ENCODE measurements at places on chromosomes 6 and 20.

- no peak for DNase-seq
Observed at GRCh38 chr6:131787766-131788712, 19.8 kb upstream of the ENPP1 start.

DNA sequence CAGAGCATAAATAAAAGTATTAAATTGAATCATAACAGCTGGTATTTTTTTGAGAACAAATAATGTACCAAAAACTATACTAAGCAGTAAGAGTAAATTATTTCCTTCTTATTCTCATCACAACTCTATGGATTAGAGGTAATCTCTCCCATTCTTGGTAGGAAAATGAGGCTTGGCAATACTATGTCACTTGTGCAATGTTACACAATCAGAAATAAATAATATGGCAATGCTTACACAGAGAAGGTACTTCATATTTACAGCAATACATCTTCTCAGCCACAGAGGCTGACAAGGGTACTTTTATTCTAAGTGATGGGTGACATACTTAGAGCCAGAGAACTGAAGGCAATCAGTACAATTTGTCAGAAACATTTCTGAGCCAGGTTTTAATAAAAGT lies 3.9 kb downstream of the DST start:
- no peak for DNase-seq

DNA sequence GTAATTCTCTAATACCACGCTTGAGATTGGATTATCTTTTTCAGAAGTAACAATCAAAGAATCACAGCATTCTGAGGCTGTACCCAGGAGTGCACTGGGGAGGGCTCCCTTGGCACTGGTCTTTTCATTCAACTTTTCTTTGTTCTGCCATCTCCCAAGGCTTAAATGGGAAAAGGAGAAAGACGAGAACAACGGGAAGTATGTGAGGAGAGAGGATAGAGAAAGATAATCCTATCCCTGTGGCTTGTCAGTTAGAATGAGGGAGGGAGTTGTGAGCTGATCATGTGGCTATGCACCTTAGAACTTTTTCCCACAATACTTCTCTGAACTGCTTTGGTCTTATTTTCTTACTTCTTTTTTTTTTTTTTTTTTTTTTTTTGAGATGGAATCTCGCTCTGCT lies 83.1 kb downstream of the CAP2 start:
- no peak for DNase-seq

DNA sequence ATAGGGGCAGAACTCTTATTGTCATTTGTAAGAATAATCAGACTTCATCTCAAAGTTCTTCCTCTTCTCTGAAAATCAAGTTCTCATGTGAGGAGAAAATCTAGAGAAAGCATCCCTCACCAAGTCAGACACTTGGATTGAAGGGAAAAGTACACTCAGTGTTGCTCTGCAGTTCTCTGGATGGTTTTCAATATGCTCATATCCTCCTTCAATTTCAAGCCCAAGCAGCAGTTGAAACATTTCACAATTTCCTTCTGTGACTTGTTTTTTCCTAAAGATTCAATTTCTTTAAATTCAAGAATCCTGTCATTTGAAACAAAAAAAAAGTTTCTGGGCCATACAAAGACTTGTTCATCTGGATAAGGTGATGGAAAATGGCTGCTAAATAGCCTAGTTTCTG lies 140.2 kb upstream of the AHI1 start:
- no peak for DNase-seq

DNA sequence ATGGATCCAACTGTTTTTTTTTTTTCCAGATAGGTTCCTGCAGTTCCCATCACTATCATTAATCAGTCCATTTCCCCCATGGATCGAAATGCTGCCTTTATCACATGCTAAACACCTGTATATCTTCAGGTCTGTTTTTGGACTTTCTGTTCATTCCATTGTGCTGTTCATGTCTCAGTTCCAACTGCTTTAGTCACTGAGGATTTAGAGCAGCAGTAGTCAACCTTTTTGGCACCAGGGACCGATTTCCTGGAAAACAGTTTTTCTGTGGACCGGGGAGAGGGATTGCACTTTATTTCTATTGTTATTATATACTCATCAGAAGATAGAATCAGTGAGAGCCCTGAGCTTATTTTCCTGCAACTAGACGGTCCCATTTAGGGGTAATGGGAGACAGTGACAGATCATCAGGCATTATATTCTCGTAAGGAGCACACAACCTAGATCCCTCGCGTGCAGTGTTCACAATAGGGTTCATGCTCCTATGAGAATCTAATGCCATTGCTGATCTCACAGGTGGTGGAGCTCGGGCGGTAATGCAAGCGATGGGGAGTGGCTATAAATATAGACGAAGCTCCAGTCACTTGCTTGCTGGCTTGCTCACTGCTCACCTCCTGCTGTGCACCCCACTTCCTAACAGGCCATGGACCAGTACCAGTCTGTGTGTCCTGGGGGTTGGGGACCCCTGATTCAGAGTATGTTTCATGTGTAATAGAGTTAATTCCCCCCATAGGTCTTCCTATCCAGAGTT lies 46.0 kb downstream of the CAP2 start:
- DNase-seq, result no peak

DNA sequence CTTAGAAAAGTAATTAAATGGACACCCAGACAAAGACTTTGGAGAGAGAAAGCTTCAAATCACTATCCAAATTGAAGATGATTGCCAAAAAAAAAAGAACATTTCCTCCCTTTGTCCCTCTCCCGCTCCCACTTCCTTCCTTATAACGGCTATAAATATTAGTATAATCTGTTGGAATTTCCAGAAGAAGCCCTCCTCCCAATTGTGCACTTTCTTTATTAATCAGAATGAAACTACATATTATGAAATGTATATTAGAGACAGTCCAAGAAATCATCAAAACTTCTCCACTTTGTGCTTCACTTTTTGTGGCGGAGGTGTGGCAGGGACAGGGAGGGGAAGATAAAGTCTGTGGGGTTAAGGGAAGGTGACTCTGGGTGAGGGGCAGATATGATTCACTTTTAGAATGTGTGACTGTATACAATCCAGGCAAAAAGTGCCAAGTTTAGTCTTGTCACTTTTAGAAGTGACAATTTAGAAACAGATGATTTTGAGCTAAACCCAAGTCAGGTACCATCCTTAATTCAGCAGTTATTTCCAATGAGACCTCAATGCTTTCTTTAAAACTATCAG lies 195.0 kb upstream of the MARCKS start:
- no peak for DNase-seq

- DNase-seq, result no peak
Observed at GRCh38 chr6:44457596-44457995, 70.1 kb downstream of the CDC5L start.

- DNase-seq, result no peak
Observed at GRCh38 chr20:58941471-58941870, 39.6 kb upstream of the NELFCD start.

- no peak for DNase-seq
Observed at GRCh38 chr6:10569392-10570127, 48.4 kb downstream of the GCNT2 start.

- no peak for DNase-seq
Observed at GRCh38 chr6:72826037-72826436, 204.2 kb downstream of the KCNQ5 start.

- DNase-seq, result no peak
Observed at GRCh38 chr6:155832596-155832995, 377.0 kb upstream of the NOX3 start.

DNA sequence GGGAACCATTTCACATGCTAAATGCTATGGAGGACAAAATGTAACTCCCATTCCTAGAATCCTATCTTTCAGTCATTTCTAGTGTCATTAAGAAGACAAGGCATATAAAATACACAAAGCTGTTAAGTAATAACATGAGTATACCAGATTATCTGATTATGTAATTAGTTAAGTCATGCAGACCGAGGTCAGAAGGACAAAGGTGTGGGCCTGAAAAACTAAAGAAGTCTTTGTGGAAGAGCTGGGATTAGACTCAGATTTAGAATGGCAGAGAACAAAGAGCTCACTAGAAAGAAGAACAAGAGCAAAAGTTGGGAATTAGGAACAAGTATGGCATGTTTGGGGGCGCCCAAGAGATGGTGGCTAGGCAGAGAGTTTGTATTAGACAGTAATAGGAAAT lies 37.0 kb downstream of the EFHC1 start:
- DNase-seq, result no peak

GRCh38 chr20:38272398-38272797 lies 11.9 kb upstream of the KIAA1755 start:
- no peak for DNase-seq

GRCh38 chr20:19966840-19967239 lies 50.3 kb upstream of the NAA20 start:
- no peak for DNase-seq

GRCh38 chr20:8423482-8423881 lies 291.4 kb downstream of the PLCB1 start:
- DNase-seq, result no peak

DNA sequence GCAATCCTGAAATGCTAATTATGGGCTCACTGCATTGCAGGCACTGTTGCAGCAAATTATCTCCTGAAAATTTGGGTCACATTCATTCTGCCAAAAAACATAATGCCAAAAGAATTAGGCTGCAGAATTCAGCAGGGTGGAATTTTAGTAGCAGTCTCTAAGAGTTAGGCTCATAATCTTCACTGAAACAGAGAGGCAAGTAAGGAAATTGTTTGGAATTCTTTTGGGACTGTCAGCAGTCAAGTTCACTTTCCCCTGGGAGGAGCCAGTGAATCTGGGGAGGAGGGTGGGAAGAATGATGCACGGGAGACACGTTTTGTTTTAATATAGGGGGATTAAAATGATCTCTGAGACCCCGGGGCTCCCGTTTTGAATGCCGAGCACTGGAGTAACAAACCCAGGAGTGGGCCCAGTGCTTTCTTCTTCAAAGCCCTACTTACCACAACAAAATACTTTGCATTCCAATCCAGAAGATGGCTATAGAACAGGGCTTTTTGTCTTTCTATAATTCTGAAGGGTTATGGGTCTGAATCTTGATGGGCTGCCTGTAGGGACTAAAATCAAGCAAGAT lies 44.7 kb downstream of the SOBP start:
- no peak for DNase-seq

DNA sequence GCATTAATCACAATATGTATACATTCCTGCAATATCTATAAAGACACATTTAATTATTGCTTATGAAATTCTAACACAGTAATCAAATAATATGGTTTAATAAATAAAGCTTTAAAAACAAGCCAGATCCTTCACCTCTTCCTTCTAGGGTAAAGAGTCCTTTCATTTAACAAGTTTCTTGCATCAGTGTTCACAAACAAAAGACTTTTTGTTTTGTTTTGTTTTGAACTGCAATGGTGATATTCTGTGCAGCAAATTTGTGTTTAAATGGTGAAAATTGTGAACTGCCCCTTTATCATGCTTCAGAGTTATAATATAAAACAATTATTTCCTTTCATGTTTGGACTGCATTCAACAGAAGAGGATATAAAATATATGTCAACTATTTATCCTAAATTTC lies 177.3 kb downstream of the EPHA7 start:
- no peak for DNase-seq

GRCh38 chr6:138645976-138646640 lies 127.5 kb upstream of the CCDC28A start:
- no peak for DNase-seq

GRCh38 chr20:8223091-8223870 lies 91.2 kb downstream of the PLCB1 start:
- DNase-seq, result no peak

DNA sequence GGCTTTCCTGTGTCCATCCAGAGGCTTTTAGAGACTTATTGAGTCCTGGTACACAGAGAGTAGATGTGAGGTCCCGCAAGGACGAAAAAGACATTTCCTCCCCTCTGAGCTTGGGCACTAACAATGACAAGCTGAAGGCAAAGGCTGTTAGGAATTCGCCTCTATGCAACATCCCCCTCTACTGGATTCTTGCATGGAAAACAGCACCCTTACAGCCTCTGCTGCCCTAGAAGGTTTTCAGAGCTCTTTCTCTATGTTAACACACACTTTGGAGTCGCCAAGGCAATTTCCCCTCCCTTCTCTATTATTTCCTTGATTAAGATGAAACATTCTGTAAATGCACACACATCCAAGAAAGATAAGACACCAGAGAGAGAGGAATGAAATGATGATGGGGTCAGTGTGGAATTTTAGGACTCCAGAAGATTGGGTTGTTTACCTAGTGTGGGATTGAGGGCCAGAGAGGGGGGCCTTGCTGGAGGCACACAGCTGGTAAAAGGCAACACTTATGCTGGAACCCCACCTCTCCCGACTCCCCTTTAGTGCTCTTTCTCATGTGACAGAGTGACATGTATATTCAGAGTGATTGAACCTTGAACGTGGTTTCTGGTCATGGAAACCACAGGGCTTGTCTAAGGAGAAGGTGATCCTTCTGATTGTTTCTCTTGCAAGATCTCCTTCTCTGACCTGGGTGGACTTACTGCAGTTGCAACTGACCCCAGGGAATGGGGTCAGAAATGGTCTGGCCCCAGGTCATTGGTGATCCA lies 300.7 kb downstream of the CLIC5 start:
- peak; percentile 42 for DNase-seq

DNA sequence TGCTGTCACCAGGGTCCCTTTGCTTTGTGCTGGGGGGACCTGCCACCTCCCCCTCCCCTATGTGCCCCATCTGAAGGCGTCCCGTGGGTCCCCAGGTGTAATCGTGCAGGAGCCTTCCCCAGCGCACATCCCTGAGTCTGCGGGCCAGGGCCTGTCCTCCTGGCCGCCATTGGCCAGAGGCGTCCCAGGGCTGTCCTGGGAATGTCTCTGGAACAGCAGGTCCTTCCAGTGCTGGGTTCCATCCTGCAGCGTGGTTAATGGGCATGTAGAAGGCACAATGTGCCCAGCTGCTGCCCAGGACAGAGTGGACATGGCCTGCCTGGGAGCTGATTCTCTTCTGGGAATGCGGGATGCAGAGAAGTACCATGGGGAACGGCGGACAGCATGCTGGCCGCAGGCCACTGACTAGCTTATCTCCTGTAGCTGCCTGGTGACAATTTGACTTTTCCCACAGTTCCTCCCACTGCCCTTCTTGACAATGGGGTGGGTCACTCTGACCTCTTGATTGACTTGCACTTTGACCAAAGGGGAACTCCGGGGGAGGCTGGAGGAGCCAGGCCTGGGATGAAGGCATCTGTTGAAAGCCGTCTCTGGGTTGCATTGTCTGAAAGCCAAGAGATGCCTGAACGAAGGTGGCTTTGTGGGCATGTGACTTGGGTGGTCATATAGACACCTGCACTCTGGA lies 64.0 kb downstream of the CTCFL start:
- DNase-seq, result no peak

DNA sequence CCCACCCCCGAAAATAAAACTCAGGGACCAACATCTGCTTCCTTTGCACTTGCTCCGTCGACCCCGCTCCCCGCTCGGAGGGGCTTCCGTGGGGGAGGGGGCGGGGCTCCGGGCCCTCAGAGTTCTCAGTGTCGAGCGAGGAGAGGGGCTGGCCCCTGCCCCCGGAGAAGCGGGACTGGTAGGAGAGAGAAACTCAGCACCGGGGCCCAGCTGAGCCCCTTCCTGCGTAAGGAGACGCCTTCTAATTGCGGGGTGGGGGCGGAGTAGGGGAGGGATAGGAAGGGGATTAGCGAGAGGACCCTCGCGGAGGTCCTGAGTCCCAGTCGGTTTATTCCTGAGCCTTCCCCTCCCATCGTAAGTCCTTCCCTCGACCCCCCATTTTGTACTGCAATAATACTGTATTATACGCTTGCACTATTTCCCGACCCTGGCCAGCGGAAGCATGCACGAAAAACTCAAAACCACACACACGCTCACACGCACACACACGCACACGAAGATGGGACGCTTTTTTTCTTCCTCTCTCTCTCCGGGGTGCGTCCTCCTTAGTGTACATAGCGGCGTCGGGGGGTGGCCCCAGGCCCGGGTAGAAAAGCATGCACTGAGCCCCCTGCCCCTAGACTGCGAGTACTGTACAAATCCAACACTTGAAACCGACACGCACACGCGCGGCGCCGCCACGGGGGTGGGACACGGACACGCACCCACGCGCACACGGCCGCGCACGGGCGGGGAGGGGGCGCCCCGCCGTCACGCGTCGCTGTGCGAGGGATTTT lies 22.1 kb upstream of the SLC22A7 start:
- peak; percentile 32 for DNase-seq

Measured in activated CD4-positive, alpha-beta T cell treated with anti-CD3 and anti-CD28 coated beads for 48 hours (primary cell).